ENCODE measurements at places on chromosomes 7 and 10.

GRCh38 chr7:41808541-41808940 is 105.7 kb upstream of the INHBA start:
- DNase-seq = no peak

- no peak for DNase-seq
Observed at GRCh38 chr10:122021828-122022227, 32.9 kb downstream of the TACC2 start.

DNA sequence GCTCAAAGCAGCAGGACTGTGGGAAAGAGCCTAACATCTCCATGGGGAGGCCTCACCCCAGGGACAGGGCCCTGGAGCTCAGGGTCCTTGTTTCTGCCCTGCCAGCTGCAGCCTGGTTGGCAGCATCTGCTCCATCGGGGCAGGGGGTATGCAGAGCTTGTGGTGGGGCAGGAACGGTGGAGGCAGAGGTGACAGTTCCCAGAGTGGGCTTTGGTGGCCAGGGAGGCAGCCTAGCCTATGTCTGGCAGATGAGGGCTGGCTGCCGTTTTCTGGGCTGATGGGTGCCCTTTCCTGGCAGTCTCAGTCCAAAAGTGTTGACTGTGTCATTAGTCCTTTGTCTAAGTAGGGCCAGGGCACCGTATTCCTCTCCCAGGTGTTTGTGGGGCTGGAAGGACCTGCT is 12.2 kb upstream of the AHCYL2 start:
- DNase-seq = no peak

- no peak for DNase-seq
Observed at GRCh38 chr10:49600046-49600445, 10.1 kb upstream of the SLC18A3 start.

DNA sequence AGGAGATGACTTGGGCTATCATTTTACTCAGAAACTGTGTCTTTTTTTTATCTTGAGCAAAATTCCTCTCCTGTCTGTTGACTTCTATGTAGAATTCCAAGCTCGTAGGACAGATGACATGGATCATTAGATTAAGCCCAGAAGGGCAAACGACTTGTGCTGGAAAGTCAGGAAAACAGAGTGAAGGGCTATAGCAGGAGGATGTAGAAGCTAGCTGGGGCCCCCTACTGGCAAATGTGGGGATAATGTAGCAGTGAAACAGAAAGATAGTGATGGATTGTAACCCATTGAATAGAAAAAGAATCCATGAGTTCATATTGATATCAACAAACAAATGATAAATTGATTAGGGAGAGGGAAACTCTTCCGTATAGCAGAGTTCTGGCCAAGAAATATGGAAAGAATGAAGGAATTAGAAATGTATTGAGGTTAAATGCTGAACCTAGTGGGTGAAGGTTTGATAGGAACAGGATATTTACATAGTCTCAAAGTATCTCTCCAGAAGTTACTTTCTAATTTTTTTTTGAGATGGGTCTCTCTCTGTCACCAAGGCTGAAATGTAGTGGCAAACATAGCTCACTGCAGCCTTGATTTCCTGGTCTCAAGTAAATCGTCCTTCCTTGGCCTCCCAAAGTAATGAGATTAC is 103.6 kb downstream of the LYZL1 start:
- DNase-seq = peak; percentile 20

DNA sequence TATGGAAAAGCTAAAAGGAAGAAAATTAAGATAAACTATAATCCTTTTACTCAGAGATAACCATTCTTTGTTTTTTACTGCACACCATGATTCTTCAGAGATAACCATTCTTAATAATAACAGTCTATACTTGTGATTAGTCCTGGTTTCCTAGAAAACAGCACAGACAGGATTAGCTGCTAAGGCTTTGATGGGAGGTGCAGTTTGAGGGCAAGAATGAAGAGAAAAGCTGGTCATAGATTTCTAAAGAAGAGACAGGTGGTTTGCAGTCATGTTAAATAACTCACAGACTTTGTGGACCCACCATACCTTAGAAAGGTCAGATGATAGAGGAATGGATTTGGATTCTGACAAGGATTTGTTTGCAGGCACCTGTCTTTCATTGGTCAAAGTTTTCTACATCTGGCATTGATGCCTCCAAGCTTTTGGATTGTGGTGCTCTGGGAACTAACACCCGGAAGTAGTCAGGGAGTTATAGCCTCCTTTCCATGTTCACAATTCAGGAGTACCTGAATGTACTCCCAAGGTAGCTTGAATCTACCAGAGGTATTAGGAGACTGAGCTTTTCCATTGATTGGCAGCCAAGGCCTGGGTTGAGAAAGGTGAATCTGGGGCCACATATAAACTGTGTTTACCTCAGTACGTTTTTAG is 3.7 kb downstream of the SMC3 start:
- DNase-seq = no peak

DNA sequence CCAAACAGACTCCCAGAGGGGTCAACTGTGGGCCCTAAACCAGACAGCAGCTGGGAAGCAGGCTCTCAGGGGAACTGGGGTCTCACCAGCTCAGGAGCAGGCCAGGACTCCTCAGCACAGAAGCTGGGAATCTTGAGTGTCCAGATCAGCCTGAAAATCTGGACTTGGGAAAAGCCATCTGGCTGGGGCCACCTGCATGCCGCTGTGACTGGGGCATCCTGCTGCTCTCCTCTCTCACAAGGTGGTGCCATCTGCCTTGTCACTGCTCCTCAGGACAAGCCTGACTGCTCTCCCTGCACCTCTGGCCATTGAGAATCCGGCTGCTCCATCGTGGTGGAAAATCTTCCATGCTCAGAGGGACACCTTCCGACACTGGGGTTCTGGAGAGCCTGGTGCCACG is 141.4 kb downstream of the PLPP4 start:
- DNase-seq = no peak

- DNase-seq = no peak
Observed at GRCh38 chr7:155167706-155168365, 97.7 kb downstream of the HTR5A start.

DNA sequence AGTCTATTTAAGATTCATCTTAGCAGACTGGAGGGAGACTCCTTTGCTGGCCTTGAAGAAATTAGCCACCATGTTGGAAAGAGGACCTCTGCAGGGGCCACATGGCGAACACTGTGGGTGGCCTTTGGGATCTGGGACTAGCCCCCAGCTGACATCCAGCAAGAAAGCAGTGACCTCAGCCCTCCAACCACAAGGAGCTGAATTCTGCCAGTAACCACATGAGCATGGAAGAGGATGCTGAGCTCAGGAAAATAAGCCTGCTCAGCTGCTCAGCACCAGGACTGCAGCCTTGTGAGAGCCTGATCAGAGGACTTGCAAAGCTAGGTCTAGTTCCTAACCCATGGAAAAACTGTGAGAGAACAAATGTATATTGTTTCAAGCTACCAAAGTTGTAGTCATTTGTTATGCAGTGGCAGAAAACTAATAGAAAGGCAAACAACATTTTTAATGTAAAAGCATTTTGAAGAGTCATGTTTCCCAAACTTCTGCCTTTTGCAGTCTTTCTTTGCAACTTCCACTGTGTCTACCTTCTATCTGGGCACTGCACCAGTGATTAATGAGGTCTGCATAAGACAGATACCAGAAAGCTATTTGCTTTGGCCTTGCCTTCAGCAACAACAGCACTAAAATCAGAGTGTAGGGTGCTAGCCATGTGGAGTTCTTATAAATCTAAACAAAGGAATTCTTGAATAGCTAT is 183.7 kb downstream of the FGFR2 start:
- DNase-seq = no peak
